NCI-H1092 treated with DMSO at 0.1 percent for 48 hours (cell line): ENCODE measurements at places on chromosomes 1 and 21.
A peak's percentile ranks its signal among the peaks of the same experiment; 100 is the strongest.

GRCh38 chr21:44800971-44801467, 601 bp downstream of the UBE2G2 start:
- peak; percentile 49 for DNase-seq

DNA sequence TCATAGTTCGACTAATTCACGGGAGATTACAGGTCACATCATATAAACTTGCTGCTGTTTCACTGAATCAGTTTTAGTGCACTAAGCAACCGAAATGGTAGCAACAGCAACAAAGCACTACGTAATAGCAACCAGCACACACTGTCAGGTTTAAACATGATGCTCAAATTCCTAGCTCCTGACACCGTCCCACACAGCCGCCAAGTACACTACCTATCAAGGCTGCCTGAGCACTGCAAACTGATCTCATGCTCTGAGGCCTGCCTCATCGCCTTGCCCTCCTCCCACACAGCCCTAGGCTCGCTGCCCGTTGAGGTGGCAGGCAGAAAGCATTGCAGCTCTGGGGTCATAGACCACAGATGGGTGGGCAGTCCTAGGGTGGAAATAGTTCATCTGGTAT, 12.4 kb downstream of the LAMC2 start:
- no peak for DNase-seq

GRCh38 chr21:34343838-34344381, 19.9 kb upstream of the KCNE2 start:
- no peak for DNase-seq

DNA sequence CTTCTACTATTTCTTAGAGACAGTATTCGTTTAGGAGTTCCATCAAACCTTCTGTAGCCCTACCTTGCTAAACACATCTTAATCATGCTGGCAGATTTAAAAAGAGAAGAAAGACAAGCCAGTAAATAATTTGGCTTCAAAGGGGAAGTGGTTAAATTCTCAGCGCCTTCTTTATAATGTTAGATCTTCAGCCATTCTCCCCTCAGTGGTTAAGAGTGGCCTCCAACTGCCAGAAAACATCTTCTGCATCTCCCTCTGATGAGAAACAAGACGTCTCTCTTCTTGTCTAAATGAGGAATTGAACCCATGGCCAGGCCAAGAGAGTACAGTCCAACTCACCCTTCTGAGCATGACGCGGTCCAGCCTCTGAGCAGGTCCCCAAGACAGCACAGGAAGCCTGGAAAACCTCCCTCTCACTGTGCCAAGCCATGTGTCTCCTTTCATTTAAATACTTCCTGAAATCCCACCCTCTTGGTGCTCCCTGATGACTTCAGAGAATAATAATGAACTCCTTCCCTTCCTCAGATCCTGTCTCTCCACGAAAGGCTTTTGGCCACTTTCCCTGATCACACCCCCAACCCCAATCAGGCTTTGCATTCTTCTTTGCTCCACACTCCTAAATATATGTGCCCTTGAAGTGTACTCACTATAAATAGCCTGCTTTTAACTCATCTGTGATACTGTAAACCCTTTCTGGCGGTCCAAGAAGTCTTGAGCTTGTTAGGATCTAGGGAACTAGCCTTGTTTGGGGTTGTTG, 16.4 kb upstream of the LRRC52 start:
- DNase-seq = no peak

DNA sequence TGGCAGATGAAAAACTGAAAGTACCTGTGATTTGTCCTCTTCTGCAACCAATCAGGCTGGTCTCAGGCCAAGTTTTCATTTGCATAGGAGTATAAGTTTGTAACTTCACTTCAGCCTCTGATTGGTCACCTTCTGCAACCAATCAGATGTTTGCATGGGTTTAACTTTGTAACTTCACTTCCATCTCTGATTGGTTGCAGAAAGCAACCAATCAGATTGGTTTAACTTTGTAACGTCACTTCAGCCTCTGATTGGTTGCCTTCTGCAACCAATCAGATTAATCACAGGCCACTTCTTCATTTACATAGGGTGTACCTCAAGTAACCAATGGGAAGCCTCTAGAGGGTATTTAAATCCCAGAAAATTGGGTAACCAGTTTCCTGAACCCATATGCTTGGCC, 18.9 kb upstream of the TUT4 start:
- DNase-seq = no peak
